Naive thymus-derived CD4-positive, alpha-beta T cell (primary cell): ENCODE measurements at places on chromosomes 3 and 15. TPM values are rescaled to one million over a fixed set of nuclear protein-coding genes. Genes with fewer than 3 reads are reported as not detected.

Gene ZNF860
- 0.11 TPM for total RNA-seq

- no peak for DNase-seq
Measured at GRCh38 chr3:117356091-117356705, 646.6 kb downstream of the TUSC7 start.

DNA sequence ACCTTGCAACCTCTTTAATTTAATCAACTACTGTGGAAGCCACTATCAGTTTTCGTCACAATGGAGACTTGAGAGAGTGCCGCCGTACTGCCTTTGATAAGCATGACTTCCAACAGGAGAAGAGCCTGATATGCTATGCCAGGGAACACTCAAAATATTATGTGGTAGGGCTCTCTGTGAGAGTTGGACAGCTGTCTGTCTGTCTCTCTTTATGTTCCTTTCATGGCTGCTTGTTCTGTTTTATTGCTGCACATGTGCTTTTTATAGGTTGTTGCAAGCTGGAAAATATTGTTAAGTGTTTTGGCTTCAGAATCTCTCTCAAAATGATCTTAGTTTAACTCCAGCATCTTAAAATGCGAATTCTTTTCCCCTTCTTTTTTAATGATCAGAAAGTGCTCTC is 249.4 kb upstream of the RARB start:
- no peak for DNase-seq

Gene FBXL2
- 0.10 TPM in 1 of 2 replicates, not detected in the other for total RNA-seq

GRCh38 chr3:171283183-171283847 is 176.9 kb downstream of the TNIK start:
- no peak for DNase-seq

GRCh38 chr3:17384567-17385296 is 357.7 kb downstream of the TBC1D5 start:
- DNase-seq = no peak

Gene TNNC1
- 6.5 TPM for total RNA-seq

Gene MINAR1
- 0.34 TPM for total RNA-seq

DNA sequence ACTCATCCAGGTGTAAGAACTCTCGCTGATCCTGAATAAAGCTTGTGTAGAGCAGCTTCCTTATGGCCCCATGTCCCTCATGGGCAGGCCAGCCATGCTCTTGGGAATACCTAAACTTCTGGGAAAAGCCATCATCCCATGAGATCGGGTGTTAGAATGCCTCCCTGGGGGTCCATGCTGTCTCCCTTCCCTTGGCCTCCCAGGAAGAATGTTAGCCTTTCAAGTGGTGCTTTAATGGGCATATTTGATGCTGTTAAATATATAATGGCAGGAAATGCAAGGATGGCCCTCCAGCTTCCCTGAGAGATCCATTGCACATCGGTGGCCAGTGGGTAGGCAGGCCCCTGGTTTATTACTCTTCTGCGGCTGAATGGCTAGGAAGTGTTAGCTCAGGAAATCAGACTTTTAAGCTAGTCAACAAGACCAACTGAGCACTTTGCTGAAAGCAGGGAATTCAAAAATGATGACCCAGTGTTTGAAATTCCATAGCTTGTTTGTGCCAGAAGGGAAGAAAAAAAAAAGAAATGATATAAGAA is 60.5 kb upstream of the LRTM1 start:
- no peak for DNase-seq

Gene GABRR3
- not detected for total RNA-seq

GRCh38 chr15:42012241-42012640 is 8.6 kb downstream of the PLA2G4E start:
- no peak for DNase-seq

DNA sequence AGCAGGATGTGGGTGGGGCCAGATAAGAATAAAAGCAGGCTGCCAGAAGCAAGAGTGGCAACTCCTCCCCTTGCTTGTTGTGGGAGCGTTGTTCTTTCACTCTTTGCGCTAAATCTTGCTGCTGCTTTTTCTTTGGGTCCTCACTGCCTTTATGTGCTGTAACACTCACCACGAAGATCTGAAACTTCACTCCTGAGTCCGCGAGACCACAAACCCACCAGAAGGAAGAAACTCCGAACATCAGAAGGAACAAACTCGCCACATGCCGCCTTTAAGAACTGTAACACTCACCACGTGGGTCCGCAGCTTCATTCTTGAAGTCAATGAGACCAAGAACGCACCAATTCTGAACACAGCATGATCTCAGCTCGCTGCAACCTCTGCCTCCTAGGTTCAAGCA is 72.9 kb downstream of the IL12A start:
- no peak for DNase-seq

GRCh38 chr15:36844534-36844998 is 255.8 kb downstream of the MEIS2 start:
- no peak for DNase-seq

- DNase-seq = no peak
Measured at GRCh38 chr15:88613074-88613944, 7.8 kb upstream of the AEN start.

DNA sequence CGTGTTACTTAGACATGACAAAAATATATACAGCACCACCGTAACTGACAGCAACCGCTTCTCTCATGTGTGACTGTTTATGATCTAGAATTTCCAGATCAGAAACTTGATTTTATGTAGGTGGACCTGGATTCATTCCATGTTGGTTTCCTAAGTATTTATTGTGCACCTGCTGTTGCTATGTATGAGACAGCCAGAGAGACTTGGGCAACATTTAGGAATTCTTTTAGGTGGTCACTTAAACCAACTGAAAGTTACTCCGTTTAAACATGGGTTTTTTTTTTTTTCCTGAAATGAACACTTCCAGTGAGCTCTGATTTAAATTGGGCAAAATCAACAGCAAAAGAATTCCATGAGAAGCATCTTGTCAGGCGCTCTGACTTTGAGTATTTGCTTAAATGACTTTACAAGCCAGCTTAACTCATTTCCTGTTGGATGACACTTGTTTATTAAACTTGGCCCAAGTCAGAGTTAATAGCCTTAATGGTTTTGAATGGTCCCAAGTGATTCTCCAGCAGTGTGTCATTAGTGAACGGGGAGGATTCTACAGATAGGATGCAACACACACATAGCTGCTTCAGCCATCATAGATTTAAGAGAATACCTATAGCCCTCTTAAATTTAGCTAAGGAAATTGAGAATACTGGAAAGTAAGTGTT is 31.8 kb downstream of the MITF start:
- DNase-seq = no peak

DNA sequence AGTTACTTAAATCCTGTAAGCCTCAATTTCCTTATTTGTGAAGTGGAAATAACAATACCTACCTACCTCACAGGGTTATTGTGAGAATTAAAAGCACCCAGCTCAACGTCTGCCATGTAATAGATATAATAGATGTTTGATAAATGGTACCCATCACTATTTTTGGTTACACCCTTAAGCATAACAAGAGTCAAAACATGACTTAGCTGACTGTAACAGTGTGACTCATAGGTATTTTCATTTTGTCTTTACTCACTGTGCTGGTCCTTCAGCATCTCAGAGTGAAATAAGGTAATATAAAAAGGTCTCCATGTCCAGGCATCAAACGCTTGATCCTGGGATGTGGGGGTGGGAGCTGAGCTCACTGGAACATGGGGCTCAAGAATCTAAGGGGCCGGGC is 3.1 kb downstream of the CPLX3 start:
- DNase-seq = no peak

Gene TIMP4
- total RNA-seq = not detected

GRCh38 chr15:58433597-58434333 is 2.0 kb downstream of the LIPC start:
- DNase-seq = no peak

Gene TM4SF1
- total RNA-seq = not detected in 2 replicates

- DNase-seq = no peak
Measured at GRCh38 chr3:64190517-64191515, 34.5 kb downstream of the PRICKLE2 start.

Gene CHRNA5
- total RNA-seq = 3.2 and 3.4 TPM in 2 replicates

Gene SNRPN
- 55.2 and 58.1 TPM in 2 replicates for total RNA-seq

GRCh38 chr3:32733631-32734229 is 48.7 kb downstream of the CNOT10 start:
- DNase-seq = no peak

Gene TGM5
- not detected for total RNA-seq

DNA sequence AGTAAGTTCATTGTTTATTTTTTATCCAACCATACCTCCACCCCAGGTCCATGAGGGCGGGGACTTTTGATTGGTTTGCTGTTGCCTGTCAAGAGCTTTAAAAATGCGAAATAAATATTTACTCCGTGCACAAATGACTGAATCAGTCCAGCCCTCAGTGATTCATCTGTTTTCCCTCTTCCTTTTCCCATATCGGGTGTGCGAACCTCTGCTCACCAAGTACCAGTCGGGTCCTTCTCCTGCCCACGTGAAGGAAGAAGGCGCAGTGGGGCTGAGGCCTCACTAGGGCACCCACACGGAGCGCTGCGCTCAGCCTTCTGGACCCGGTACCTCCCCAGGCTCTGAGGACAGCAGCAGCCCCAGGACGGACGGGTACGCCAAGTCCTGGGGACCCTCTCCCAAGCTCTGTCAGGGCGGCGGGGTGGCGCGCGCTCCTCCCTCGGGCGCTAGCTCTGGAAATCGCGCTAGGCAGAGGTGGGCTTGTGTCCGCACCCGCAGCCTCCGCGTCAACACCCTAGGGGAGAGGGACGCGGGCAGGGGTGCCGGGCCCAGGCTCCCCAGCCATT is 70.5 kb upstream of the EPHB3 start:
- DNase-seq = no peak

Gene TTLL13
- 0.85 TPM for total RNA-seq

Gene SMARCC1
- 92.2 TPM for total RNA-seq
